ENCODE measurements at places on chromosomes 13 and 19.

DNA sequence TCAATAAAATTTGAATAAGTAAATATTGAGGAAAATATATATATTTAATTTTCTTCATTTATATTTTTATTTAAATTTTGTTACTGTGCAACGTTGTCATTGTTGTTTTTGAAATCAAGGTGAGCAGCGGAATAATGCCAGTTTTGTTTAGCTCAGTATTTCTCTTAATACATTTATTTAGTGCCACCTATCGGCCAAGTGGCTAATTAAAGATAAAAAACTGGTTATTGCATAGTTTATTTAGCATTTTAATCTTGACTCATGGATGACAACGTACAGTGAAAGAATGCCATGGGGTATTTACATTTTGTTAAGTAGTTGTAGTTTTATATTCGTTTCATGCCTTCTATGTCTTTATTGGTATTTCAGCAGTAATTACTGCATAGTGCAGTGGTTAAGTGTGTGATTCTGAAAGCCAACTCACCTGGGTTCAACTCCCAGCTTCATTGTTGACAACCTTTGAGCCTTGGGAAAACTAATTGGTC lies 265.9 kb downstream of the MYO16 start:
- peak; percentile 77 for DNase-seq

- DNase-seq = peak; percentile 86
Observed at GRCh38 chr19:18417250-18418028, 1.8 kb upstream of the SSBP4 start.

DNA sequence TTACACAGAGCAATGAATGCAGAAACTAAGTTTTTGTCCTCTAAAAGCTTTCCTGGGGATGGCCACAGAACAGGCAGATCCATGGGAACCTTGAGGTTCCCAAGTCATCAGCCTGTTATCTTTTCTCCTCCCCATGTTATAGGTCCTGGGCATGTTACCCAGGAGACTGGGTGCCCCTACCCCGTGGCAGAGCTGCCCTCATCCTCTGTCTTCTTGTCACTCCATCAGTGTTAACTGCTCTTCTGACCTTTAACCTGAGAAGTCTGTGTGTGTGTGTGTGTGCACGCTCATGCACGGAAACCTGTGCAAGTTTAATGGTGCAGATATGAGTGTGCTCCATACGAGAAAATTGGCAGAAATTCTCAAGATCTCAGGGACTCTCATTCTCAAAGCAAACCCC lies 43.9 kb upstream of the ZNF724 start:
- no peak for DNase-seq

DNA sequence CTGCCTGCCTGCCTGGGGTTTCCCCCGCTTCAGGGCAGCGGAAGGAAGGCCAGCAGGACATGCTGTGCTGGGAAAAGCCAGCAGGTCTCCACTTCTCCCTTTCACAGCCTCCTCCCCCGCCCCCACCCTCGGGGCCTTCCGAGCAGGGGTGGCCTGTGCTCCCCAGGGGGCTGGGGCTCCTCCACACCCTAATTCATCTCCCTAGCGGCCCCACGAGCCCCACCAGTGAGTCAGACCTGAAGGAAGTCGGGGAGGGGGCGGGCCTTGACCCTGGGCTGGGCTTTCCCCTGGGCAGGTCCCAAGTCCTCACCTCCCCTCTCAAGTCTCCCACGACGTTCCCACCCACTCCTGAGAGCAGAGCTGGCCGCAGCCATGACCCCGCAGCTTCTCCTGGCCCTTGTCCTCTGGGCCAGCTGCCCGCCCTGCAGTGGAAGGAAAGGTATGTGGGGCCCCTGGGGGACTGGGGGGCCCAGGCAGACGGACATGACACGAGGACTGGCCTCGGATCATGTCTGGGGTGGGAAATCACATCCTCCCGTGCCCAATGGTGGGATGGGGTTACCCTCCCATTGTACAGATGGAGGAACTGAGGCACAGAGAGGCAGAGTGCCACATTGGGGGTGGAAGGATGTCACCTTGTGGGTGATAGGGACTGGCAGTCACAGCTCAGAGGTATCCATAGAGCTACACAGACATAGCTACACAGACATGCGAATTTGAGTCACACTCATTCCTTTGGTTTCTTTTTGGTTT lies at the start of gene EBI3:
Gene EBI3 (plus strand): TSS at position 345 of the 753 bp plus-strand sequence. CDS start 28 bp downstream, at position 373.
- DNase-seq = no peak

DNA sequence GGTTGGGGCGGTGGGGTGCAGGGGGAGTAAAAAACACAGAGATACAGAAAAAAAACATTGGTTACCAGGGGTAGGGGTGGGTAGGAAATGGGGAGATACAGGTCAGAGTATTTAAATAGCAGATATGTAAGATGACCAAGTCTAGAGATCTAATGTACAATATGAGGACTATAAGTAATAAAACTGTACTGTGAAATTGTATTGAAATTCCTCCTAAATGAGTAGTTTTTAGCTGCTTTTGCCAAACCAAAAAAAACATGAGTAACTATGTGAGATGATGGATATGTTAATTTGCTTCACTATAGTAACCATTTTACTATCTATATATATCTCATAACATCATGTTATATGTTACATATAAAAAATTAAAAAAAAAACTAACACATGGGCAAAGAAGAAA lies 29.6 kb downstream of the VWA8 start:
- DNase-seq = no peak

- no peak for DNase-seq
Observed at GRCh38 chr13:73321043-73321442, 262.2 kb downstream of the KLF5 start.

- no peak for DNase-seq
Observed at GRCh38 chr13:39881887-39882286, 226.4 kb downstream of the COG6 start.

GRCh38 chr13:65594298-65594781 lies 1635.8 kb downstream of the PCDH9 start:
- no peak for DNase-seq

DNA sequence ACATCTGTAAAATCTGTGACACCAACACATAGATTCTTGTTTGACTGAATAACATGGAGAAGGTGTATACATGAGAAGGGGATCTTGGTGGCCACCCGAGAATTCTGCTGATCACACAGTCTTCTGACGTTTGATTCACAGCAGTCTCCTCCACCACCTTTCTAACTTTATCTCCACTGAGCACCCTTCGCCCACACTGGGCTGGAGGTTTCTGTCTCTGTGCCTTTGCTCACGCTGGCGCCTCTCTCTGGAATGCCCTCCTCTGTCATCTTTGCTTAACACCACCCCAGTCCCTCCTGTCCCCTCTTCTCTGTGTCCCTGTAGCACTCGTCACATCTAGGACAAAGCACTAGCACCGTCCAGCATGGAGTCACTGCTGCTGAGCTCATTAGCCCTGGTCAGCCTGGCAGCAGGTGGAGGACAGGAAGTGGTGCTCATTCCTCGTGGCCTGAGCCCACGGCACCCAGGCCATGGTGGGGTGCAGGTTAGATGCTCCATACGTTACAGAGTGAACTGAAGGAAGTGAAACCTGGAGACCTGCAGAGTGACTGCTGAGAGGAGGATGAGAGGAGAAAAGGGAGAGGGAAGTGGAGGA lies 384.6 kb downstream of the UQCRFS1 start:
- no peak for DNase-seq

DNA sequence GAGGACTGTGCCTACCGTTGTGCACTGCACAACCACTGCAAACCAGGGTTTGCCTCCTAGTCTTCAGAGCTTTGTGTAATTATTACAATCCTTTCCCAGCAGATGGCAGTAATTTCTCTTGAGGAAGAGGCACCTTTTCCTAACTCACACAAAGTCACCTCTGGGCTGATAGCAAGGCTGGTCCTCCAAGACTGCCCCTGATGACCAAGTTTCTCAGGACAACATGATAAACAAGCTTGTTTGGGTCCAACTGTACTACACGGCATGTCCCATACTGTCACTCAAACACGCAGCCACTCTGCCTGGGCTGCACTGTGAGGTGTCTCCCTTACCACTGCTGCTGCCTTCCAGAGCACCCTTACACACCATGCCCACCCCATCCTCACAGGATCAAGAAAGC lies 39.3 kb downstream of the RFXAP start:
- DNase-seq = peak; percentile 79

DNA sequence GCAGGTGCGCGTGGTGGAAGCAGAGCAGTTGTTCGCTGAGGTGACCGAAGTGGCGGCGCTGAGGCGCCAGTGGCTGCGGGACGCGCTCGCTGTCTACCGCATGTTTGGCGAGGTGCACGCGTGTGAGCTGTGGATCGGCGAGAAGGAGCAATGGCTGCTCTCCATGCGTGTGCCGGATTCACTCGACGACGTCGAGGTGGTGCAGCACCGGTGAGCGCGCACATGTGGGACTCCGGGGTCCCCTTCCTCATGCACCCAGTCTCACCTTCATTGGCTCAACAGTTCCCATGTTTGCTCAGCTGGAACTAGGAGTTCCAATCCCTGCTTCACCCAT lies 46.5 kb downstream of the SPTBN4 start:
- no peak for DNase-seq

All from hematopoietic multipotent progenitor cell treated with erythropoietin and hydrocortisone succinate and interleukin-3 and kit ligand, for 8 days (in vitro differentiated cells).